Activated CD4-positive, alpha-beta T cell treated with anti-CD3 and anti-CD28 coated beads, Interleukin-2, amount 50 U/mL, for 48 hours (primary cell): ENCODE measurements at places on chromosomes 1 and 21.

DNA sequence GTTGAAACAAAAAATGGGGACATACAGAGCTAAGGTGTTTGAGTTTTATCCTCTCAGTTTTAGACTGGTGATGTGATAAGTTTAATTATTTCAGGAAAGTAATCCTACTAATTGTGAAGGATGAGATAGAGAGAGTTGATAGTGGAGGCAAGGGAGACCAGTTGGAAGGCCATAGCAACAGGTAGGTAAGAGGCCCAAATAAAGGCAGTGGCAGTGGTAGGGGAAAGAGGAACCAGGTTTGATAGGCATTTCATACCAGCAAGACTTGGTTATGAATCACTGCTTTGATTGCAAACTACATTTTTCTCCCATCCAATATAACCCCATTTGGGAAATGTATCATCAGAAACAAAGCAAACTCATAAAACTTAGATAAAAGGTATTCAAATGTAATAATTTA is 63.1 kb upstream of the SH3GLB1 start:
- DNase-seq, result no peak

- no peak for DNase-seq
Observed at GRCh38 chr21:42071146-42071737, at the start of gene UMODL1. TSS of gene UMODL1 (plus strand) at chr21:42071317. CDS start at chr21:42071317, 0 bp downstream.

DNA sequence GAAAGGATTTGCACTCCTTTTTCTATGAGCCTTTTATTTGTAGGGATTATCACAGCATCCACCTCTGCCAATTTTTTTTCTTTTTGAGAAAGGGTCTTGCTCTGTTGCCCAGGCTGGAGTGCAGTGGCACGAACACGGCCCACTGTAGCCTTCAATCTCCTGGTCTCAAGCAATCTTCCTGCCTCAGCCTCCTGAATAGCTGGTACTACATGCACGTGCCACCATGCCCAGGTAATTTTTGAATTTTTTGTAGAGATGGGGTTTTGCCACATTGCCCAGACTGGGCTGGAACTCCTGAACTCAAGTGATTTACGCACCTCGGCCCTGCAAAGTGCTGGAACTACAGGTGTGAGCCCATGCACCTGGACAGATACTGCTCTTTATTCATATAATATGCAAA is 2.1 kb downstream of the SAMSN1 start:
- DNase-seq, result no peak

DNA sequence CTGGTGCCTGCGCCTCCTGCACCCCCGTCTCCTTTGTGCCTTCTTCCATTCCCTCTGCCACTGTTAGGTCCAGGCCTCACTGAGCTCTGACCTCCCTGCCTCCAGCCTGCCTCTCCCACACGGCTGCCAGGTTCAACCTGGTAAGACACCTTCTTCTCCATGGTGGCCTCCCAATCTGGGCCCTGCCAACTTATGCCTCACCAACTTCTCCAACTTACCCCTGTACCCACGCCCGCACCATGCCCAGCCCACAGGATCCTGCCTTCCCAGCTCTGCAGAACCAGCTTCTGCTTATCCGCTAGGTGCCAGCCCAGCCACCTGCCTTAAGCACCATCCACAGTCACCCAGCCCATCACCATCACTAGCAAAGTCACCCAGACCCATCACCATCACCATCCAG is 37.2 kb downstream of the PDE9A start:
- no peak for DNase-seq

DNA sequence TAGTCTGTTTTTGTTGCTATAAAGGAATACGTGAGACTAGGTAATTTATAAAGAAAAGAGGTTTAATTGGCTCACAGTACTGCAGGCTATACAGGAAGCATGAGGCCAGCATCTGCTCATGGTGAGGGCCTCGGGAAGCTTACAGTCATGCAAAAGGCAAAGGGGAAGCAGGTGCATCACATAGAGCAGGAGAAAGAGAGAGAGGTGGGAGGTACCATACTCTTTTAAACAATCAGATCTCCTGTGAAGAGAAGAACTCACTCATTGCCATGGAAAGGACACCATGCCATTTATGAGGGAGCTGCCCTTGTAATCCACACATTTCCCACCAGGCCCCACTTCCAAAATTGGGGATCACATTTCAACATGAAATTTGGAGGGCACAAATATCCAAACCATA is 12.7 kb downstream of the PPP1R12B start:
- no peak for DNase-seq

- DNase-seq, result no peak
Observed at GRCh38 chr1:72516264-72516663, 233.9 kb upstream of the NEGR1 start.

DNA sequence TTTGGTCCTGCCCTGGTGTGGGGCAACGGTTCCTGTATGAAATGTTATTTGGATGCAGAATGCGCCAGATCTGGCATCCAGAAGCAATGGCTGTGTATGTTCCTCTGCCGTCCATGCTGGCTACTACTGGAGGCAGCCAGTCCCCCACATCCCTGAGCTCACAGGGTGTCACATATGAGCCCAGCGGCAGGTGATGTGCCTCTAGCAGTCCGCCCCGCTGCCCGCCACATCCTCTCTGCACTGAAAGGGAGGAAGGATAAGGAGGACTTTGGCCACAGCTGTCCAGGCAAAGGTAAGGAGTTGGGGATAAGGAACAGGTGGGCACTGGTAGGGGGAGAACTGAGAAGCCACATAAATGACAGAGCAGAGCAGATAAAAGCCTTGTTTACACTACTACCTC is 305.3 kb upstream of the DAB1 start:
- no peak for DNase-seq

GRCh38 chr1:29682919-29683295 is 446.6 kb downstream of the PTPRU start:
- DNase-seq, result no peak

- no peak for DNase-seq
Observed at GRCh38 chr1:240173836-240174235, 82.2 kb downstream of the FMN2 start.

DNA sequence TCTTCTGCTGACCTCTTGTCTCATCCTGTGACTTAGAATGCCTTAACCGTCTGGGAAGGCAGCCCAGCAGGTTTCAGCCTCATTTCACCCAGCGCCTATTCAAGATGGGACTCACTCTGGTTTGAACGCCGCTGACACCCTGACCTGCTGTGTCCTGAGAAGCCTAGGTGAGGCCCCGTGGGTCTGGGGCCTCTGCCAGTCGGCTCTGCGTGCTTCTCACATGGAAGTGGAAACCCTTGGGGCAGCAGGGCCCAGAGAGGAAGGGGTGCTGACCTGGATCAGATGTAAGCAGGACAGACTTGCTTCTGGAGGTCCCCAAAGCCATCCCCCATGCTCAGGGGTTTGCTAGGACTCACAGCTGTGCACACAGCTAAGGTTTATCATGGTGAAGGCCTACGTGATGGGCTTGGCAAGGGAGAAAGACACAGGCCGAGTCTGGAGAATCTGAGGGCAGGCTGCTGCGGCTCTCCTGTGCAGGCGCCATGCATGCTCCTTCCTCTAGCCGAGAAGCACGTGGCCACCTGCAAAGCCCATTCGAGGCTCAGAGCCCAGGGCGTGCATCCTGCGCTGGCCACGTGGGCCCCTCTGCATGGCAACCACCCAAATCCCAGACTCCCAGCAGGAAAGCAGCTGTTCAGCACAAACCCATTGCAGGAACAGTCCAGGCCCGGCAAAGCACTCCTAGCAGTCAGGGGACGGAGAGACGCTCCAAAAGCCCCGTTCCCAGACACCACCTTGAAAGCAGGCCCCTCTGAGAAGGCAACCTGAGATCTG is 3.8 kb downstream of the TRPM2 start:
- no peak for DNase-seq

DNA sequence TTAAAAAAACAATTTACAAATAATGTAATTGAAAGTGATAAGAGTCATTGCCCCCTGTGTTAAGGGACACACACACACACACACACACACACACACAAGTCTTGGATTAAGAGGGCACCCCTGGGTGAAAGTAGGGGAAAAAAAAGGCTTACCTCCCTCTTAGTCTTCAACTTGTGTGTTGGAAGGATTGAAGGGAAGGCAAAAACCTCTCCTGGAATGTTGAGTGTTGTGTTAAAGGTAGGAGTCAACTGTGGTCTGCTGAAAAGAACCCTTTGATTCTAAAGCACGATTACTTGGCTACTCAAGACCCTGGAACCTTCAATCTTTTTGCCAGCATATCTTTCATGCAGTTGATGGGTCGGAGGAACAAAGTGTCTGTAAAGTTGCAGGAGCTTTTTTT is 6.4 kb downstream of the PBX1 start:
- DNase-seq, result no peak

DNA sequence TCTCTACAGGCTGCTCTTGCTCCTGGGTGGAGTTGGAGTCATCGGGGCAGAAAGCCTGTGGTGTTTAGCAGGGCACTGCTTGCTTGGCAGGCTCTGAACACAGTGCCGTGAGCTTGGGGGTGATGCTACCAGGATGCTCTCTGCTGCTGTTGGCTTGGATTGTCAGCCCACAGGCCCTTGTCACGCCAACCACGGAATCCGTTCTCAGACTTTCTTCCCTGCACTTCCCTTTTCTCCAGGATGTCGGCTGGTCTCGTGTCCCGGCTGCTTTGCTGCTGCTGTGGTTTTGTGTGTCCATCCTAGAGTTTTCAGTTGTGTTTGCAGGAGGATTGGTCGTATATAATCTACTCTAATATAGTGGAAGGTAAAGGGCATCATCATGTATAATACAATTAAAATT is 44.4 kb upstream of the TTC34 start:
- DNase-seq, result no peak

GRCh38 chr1:184930645-184931044 is 43.7 kb downstream of the NIBAN1 start:
- DNase-seq, result no peak

GRCh38 chr1:15406614-15407559 is 2.8 kb upstream of the EFHD2 start:
- DNase-seq, result no peak

DNA sequence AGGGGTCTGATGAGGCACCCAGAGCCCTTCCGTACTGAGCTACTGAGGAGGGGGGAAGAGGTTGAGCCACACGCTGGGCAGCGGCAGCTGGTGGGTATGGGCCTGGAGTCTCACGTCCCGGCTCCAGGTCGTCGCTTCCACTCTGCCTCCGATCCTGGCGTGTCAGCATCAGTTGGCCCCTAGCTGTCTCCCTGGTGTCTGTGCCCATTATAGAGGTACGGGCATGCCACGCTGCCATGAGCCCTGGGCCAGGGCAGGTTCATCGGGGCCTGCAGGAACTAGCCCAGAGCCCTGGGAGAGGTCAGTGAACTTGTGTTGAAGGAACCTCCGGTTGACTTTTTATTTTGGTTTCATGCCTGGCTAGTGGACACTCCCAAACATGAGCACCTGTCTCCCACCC is 18.2 kb downstream of the COQ8A start:
- no peak for DNase-seq

DNA sequence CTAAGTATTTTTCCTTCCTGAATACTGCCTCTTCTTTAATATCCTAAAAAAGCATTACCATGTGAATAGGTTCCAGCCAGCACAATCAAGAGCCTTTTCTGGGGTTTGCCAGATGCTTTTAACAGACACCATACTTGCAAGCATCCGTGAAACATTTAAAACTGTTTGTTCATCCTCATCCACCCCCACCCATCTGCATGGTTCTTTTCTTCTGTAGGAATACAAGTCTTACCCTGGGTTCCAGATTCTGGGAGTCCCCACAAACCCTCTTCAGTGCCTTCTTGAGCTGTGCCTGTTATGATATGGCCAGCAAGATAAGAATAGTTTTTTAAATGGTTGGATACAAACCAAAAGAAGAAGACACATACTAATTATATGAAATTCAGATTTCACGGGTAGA is 354.9 kb upstream of the PLXNA2 start:
- DNase-seq, result no peak

DNA sequence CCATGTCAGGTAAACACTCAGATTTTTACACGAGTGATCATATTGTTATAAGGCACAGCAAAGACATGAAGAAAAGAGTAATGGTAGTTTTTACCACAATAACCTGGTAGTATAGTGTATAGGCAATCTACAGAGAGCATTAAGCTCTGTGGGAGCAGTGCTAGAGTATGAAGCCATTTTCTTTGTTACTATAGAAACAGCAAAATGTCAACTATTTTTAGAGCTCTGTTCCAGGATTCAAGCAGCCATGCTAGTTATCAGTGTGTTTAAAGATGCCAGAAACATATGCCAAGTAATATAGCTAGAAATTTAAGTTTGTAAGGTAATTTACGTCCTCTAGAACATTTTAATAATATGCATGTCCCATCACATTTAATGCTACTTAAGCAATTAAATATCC is 77.6 kb upstream of the RGS18 start:
- DNase-seq, result no peak

DNA sequence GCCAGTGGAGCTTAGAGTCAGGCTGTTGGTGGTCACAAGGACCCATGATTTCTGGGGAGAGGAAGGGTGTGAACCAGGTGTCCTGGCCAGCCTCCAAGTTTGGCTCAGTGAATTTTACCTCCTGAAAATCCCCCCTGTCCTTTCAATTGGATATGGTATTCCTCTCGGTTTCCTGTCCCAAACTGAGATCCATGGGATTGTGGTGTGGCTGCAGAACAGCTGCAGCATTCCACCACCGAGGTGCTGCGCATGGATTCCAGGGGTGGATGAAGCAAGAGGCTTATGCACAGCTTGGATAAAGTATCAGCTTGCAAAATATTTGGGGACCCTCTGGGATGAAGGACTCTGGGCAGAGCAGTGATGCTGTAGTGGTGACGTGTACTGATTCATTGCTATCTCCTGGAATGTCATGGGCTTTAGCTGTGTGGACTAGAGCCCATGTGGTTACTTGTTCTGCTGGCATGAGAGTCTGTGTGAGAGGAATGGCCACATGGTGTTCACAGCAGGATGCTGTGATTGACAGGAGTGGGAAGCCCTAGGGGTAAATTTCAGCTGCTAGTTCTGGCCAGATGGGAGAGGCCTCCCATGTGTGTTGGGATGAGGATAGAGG is 148.7 kb upstream of the SPAG17 start:
- no peak for DNase-seq

DNA sequence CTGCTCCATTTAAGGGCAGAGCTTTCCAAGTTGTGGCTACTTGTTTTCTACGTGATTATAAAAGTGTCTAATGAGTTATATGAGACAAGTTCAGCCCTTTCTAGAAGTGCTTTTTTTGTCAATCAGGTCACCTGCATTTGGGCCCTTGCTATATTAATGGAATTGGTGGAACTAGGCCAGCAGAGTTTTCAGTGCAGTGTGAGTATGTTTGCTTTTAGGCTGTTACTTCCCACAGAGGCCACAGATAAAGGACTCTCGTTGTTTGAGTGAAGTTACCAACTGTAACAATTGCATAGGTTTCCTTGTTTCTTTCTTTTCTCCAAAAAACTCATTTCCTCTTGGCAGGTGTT is 10.9 kb downstream of the SMAP2 start:
- DNase-seq, result no peak
